ENCODE measurements at places on chromosomes 16 and 17.

GRCh38 chr16:66425651-66426050 lies 1.4 kb upstream of the BEAN1 start:
- DNase-seq, result no peak

DNA sequence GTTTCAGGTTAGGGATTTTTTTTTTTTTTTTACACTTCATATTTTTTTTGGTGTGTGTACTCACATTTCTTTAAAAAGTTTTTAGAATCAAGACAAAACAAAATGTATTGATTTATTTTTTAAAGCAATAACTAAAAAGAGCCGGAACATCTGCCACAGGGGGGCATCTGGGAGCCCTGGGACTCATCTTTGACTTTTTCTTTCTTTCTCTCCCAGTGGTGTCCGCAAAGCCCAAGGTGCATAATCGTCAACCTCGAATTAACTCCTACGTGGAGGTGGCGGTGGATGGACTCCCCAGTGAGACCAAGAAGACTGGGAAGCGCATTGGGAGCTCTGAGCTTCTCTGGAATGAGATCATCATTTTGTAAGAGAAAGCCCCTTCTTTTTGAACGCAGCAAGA lies 36.3 kb downstream of the WWP2 start:
- DNase-seq, result no peak

DNA sequence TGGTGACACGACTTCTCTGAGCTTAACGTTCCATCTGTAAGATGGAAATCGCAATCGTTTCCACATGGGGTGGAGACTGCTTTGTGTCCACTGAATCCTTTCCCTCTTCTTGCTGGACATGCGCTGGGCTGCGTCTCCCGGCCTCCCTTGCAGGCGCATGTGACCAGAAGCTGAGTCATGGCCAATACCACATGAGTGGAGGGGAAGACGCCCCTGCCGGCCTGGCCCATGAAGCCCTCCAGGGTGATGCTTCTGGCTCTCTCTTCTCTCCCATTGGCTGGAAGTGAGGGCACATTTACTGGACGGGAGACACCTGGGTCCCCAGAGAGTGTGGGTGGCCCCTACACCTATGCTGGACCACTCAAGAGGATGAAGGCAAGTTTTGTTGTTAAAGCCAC lies 71.1 kb downstream of the DYNLRB2 start:
- DNase-seq, result no peak

- DNase-seq, result no peak
Measured at GRCh38 chr17:38919316-38920078, 5.9 kb upstream of the LASP1NB start.

- no peak for DNase-seq
Measured at GRCh38 chr17:21542070-21542469, 150.3 kb upstream of the KCNJ18 start.

DNA sequence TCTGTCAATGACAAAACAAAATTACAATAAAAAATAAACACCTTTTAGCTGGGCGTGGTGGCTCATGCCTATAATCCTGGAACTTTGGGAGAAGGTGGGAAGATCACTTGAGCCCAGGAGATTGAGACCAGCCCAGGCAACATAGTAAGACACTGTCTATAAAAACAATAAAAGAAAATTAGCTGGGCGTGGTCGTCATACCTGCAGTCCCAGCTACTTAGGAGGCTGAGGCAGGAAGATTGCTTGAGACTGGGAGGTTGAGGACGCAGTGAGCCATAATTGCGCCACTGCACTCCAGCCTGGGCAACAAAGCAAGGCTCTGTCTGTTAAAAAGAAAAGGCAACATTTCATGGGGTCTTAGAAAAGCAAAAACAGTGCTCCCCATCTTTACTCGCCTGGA lies 32.7 kb downstream of the EMP2 start:
- DNase-seq, result no peak

- DNase-seq, result no peak
Measured at GRCh38 chr17:80738987-80739730, 194.5 kb downstream of the RPTOR start.

- DNase-seq, result no peak
Measured at GRCh38 chr16:85607321-85607765, 5.8 kb upstream of the GSE1 start.

GRCh38 chr17:71023249-71024030 lies 854.1 kb downstream of the KCNJ2 start:
- DNase-seq, result no peak

DNA sequence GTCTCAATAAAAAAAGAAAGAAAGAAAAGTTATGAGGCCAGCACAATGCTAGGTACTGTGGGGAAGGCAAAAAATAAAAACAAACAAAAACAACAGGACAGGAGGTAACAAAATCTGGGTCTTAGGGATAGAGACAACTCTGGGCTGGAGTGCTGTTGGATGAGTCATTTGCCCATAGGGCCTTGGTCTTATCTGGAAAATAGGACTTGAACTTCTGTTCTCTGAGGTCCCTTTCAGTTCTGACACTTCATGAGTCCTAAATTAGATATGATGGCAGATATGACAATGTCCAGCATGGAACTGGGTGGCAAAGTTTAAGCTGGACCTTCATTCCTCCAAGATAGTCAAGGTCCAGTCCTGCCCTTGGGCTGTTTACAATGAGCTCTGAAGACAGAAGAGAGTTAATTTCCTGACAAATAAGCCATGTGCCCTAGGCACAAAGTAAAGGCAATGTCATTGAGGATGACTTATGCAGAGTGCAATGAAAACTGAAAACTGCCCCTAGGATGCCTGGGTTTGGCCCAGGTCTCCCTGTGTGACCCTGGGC lies 8.9 kb upstream of the HDAC5 start:
- DNase-seq, result peak; percentile 93

DNA sequence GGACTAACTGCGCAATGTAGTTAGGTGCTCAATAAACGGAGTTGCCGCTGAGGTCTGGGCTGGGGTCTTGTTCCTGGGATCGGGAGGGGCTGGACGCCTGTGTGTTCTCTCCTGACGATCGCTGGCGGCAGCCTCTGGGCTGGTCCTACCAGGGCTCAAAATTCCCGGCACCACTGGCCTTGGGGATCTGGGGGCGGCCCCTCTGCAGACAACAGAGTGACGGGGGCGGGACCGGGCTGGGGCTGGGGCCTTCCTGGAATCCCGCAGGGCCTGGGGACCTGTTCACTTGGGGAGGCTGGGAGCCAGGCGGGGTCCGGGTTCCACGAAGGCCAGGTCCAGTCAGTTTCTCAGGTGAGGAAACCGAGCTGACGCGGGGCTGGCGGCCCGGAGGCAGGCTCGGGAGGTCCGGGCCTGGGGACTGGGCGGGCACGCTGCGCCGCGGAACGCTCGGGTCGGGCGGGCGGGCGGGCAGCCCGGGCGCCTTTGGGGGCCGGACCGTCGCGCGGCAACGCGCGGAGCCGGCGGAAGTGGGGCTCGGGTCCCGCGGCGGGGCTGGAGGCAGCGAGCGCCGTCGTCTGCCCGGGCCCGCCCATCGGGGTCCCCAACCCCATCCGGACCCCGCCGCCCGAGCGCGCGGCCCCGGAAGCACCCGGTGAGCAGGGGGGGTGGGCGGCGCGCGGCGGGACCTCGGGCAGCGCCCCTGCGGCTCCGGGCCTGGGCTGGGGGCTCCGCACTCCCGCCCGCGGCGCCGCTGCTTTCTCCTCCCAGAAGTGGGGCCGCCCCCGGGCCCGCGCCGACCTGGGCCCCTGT lies at the start of gene PIGQ:
Gene PIGQ (plus strand): TSS at position 524 of the 810 bp plus-strand sequence. CDS start 4,107 bp downstream, outside the sequence.
- peak; percentile 61 for DNase-seq

- no peak for DNase-seq
Measured at GRCh38 chr17:79214459-79214858, 139.8 kb downstream of the ENGASE start.

GRCh38 chr17:8176197-8176940 lies at the start of gene TMEM107:
TSS of gene TMEM107 (minus strand) at chr17:8176380. CDS start at chr17:8176286, 94 bp downstream.
- peak; percentile 92 for DNase-seq

DNA sequence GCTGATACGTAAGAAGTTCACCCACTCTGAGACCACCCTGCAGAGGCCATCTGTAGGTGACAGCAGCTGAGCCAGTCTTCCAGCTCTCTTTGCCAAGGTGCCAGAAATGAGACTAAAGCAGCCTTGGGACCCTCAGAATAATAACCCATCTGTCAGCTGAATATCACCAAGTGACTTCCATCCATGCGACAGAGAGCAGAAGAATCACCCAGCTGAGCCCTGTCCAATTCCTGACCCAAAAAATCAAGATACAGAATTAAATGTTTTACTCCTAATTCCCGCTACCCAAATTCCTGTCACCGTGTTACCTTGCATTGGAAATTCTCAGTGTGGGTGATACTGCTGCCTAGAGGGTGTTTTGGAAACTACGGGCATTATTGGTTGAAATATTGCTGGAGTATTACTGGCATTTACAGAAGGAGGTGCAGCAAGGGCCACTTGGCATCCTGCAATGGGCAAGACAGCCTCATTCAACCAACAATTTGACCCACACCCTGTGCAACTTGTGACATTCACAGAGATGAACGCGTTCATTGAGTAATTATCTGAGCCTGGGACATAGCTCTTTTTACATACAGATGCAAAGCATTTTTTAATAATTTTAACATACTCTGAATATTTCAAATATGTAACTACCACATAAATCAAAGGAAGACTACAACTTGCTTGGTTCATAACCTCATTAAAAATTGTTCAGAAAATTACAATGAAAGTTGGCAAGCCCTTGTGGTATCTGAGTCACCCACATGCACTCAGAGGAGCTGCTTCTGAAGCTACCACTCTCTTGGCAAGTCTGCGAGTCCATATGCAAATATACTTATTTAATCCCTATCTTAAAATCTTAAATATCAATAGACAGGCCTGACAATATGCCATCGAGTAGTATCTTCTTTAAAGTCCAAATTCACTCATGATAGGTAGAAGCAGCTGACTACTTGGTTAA lies 126.6 kb downstream of the C16orf95 start:
- DNase-seq, result no peak

- DNase-seq, result no peak
Measured at GRCh38 chr16:49353680-49354079, 19.9 kb upstream of the C16orf78 start.

DNA sequence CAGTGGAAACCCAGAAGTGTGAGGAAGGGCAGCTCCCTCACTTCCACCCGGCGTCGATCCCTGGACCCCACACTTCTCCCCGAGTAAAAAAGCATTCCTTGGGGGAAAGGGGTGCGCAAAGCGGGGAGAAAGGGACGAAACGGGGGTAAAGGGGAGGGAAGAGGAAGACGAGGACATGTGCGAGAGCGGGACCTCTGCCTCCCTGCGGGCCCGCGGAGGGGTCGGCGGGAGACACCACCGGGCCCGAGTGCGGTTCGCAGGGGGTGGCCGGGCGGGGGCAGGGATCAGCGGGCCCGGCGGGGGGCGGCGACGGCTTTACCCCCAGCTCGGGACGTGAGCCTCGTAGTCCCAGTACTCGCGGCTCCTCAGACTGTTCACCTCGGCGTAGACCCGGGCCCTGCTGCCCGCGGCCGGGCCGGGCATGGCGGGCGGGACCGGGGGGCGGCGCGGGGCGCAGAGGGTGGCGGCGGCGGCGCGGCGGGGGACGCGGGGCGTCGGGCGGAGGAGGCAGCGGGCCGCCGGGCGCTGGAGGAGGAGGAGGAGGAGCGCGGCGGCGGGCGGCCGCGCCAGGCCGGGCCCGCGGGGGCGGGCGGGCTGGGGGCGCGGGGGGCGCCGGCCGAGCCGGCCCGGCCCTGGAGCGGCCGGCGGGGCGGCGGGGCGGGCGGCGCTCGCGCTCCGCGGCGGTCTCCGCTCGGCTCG lies 443 bp downstream of the CSNK2A2 start:
- DNase-seq, result no peak

DNA sequence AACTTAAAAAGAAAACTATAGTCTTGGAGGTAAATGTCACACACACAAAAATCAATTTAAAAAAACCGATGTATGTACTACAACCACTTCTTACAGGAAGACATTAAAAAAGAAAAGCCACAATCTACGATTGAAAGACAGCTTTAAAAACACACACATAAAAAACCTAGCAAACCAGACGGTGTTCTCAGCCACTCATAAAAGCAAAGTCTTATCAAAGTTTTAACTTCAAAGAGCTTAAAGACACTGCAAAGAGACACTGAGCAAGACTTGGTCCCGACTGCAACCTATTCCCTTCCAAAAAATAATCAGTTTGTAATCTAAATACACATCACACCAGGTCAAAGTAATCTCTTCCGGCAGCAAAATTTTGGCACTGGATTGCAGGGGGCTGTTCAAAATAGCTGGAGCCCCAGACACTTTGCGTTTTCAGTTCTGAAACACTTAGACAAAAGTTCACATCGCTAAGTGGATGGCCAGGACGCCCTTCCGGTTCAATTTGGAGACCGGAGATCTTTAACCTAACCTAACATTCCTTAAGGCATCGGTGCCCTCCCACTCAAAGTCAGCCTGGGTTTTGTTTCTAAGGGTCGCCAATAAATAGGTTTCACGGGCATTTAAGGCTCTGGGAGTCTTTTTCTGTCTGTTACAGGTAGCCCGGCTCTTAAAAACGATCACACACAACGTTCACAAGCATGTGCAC lies 2.6 kb downstream of the ZCCHC14 start:
- DNase-seq, result no peak

DNA sequence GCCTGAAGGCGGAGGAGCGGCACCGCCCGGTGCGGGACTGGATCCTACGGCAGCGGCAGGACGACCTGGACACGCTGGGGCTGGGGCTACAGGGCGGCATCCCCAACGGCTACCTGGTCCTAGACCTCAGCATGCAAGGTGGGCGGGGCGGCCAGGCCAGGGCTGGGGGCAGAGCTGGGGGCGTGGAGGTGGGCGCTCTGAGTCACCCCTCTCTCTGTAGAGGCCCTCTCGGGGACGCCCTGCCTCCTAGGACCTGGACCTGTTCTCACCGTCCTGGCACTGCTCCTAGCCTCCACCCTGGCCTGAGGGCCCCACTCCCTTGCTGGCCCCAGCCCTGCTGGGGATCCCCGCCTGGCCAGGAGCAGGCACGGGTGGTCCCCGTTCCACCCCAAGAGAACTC lies 7.9 kb downstream of the MSLN start:
- no peak for DNase-seq

DNA sequence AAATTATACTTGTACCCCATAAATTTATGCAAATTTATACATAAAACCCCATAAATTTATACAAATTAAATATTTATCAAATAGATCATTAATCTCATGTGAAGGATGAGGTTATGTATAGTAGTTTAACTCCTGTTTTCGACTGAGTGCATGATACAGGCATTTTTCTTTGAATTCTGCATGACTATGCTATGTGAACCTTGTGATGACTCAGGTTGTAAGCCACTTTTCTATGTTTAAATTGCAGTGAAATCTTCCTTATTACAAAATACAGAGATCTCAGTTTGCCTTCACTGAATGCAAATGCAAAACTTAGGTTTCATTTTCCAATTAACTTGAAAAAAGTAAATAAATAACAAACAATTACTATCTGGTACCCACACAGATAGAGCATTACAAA lies 843.7 kb downstream of the CDH11 start:
- no peak for DNase-seq

GRCh38 chr16:27217256-27217655 lies 13.9 kb downstream of the KDM8 start:
- DNase-seq, result no peak

DNA sequence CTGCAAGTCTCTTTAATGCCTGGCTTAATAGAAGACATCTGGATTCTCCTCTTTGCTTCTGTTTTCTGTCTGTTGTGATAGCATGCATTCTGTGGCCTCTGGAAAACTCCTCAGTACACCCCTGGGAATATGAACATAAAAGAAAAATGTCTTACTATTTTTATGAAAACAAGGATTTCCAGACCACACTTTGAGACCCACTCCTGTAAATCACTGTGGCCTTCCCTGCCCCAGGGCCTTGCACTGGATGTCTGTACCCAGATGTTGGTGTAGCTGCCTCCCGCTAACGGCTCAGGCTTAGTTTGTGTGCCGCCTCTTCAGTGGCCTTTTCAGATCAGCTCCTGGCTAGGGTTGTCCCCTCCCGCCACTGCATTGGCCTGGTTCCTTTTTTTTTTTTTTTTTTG lies 126.6 kb downstream of the SOCS1 start:
- DNase-seq, result no peak

GRCh38 chr16:55655897-55656681 lies at the start of gene SLC6A2:
TSS of gene SLC6A2 (plus strand) at chr16:55655988. CDS start at chr16:55656695, 707 bp downstream.
- peak; percentile 58 for DNase-seq

- no peak for DNase-seq
Measured at GRCh38 chr17:703081-703875, 11.4 kb downstream of the VPS53 start.
